ENCODE measurements at places on chromosomes 12 and 14.

DNA sequence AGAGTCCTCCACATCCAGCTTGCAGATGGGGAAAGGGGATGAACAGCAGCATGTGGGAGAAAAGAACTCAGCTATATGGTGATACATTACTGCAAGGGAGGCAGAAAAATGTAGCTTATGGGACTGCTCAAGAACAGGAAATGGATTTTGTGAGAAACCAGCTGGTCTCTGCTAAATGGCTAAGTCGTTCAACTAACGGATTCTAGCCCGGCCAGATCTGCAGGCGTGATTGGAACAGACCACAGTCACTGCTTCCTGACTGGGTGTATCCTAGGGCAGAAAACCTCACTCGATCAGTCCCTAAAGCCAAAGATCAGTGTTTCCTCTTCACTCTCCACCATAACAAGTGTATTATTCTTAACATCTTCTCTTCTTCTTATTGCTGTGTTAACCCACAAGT, 8.1 kb upstream of the PTGDR start:
- DNase-seq: no peak

- no peak for DNase-seq
These were observed 990.3 kb downstream of the AACS start for GRCh38 chr12:126055521-126055920.

- no peak for DNase-seq
These were observed 79.9 kb downstream of the DAD1 start for GRCh38 chr14:22509036-22509709.

GRCh38 chr14:89667983-89668382, 250.9 kb upstream of the FOXN3 start:
- no peak for DNase-seq

- DNase-seq: no peak
These were observed 161.1 kb downstream of the PPFIA2 start for GRCh38 chr12:81597928-81598604.

- DNase-seq: no peak
These were observed 1.7 kb upstream of the ABHD4 start for GRCh38 chr14:22596354-22596879.

- DNase-seq: no peak
These were observed 14.1 kb upstream of the GALNT9 start for GRCh38 chr12:132343294-132344004.

DNA sequence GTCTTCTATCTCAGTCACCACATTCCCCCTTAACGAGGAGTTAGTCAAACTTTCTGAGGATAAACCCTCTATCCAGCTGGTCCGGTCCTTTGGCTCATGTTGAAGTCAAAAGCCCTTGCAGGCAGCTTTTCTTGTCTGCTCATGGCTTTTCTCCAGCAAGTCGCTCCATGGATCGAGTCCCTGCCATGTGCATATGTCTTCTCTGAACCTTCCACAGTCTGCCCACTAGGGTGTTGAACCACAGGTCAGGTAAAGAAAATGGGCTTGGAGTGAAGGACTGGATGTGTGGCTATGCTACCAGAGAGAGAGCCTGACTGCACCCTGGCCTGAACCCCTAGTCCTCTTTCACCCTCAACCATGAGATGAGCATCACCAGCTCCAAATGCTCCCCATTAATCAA, 22.8 kb downstream of the C14orf132 start:
- DNase-seq: no peak

- DNase-seq: no peak
These were observed 779.7 kb upstream of the FLRT2 start for GRCh38 chr14:84750284-84750683.

DNA sequence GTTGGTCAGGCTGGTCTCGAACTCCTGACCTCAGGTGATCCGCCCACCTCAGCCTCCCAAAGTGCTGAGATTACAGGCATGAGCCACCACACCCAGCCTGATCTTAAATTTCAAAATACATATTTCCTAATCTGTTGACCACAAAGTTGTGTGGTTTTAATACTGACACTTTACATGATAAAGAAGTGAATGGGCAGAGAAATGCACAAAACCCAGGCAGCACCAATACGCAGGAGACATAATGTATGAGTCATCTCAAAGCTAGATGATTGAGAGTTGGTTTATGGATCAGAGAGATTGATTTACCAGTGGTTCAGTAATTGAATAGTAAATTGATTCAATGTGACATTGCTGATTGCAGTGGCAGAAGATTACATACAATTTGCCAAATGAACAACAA, 19.2 kb upstream of the PPP2R5E start:
- no peak for DNase-seq

DNA sequence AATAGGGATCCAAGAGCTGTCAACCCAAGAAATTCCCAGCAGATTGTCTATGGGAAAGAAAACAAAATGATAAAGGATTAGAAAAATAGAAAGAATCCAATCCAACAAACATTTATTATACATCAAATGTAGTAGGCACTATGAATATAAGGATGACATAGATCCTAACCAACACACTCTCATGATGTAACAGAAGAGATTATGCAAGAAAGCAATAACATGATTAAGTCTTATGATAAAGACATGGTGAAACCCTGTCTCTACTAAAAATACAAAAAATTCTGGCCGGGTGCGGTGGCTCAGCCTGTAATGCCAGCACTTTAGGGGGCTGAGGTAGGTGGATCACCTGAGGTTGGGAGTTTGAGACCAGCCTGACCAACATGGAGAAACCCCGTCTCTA, 2.7 kb downstream of the MED6 start:
- DNase-seq: no peak

GRCh38 chr14:102891556-102891955, 30.9 kb upstream of the AMN start:
- no peak for DNase-seq

DNA sequence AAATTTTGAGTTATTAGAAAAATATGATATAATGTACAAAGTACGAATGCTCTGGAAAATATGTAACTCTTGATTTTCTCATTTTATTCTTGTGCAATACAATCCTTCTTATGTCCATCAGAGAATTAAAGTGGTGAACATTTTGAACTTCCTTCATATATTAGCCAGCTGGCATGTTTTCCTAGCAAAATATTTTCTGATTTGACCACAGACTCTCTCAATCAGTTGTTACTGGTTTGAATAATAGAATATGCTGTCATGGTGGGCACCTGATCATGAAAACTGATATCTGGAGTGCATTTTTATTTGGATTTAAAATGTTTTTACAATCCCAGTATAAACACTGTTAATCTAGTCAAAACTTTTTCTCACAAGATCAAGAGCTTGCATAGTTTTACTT, 24.2 kb downstream of the PARPBP start:
- DNase-seq: no peak

DNA sequence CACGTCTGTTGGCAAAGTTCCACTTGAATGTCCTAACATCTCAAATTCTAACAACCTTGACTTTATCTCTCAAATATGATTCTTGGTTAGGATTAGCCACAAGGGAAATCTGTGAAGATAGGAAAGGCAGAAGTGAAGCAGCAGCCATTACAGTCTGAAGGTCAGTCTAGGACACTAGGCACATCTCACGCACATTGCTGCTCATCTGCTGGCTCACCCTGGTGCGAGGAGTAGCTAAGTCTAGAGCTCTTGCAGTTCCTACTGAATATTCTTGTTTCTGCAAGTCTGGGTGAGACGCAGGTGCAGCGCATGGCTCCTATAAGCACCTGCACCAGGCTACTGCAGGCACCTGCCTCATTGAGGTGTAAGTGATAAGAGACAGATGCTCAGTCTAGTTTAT, 6.4 kb upstream of the SLC25A3 start:
- DNase-seq: no peak

DNA sequence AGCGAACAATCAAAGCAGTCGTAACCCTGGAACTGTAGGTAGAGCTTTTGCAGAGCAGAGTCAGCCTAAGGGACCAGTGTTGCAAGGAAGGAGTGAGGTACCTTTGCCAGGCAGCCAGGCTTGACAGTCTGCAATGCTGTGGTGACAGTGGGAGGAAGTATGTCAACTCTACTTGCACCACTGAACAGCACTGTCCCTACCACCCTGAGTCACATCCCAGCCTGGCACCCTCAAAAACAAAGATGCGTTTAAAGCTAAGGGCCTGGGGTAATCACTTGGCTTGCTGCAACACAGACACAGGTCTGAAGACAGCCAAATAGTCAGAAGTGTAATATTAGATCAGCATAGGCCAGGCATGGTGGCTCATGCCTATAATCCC, 141.9 kb downstream of the DPF3 start:
- no peak for DNase-seq

DNA sequence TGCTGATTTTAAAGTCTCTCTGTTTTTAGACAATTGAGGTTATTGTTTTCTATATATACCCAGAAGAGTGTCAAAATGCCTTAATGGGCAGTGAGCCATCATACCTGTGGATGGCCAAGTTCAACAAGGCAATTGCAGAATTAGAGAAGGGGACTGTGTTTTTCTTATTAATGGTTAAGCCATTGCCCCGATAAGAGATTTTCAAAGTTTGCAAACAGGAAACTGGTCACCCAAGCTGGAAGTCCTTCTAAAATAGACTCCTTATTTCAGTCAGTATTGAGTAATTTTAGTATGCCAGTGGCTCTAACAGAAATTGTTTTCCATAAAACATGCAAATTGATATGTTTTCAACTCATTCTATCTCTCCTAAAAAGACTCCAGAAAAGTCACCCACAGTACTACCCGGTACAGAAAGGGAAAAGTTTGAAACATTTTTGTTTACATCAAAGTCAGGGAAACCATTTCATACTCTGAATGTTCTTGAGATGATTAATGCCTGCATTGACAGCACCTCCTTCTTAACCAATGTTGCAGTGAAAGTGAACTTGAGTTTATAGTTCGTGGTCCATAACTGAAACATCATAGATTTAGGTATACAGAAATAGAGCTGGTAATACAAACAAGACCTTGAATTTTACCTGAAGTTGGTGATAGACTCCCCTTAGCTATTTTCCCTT, 191.1 kb downstream of the TMX1 start:
- DNase-seq: no peak

DNA sequence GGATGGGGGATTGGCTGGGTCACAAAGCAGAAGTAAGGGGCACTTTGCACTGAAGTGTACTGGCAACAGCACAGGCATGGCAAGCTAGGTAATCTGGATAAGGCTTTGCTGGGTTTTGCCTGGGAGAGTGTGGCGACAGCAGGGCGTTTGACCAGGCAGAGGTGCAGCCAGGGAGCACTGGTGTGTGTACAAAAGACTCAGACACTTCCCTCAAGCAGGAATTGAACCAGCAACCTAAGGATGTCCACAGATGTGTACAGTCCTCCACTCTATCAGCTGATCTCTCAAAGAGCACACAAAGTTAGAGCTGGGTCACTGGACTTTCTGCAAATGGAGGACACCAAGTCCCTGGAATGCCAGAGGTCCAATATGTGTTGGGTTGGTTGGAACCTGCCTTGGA, 15.4 kb upstream of the RNASE4 start:
- no peak for DNase-seq

DNA sequence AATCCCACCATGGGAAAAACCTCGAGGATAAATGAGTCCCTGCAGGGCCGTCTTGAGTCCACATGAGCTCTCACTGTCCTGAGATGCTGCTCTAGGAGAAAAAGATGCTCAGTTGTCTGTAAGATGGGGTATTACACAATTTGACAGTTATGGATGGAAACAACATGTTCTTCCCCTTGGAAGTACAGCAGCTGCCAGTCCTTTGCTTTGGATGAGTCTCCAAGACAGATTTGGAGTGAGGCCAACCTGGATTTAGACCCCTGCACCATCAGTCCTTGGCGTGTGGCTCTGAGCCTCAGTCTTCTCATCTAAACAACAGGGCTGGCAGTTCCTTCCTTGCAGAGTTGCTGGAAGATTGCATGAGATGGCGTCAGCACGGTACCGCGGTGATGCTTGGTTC, 309.1 kb upstream of the FKBP4 start:
- DNase-seq: no peak

DNA sequence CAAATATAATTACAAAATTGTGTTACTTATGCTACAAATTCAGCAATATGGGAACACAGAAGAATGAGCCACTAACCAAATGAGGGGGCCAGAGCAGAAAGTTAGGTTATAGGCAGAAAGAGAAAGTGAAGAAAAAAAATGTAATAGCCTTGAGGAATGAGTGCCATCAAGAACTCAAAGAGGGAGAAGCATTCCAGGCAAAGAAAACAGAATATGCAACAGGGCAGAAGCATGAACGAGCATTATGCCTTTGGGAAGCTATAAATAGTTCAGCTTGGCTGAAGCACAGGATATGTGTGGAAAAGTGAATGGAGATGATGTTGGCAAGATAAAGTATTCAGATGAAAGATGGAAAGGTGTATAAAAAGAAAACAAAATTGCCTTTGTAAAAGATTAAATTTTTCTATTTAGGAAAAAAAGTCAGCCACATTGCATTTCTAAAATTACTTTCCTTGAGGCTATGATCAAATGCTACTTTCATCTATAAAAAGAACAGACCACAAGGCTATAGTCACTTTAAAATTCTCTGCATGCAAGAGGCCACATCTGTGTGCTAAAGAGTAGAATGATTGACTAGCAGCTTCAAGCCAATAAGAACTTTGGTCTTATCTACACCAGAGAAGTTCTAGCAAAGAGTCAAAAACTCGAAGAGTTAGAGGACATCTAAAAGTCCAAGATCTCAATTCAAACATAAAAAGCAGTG, 193.6 kb upstream of the GARIN6 start:
- no peak for DNase-seq

- no peak for DNase-seq
These were observed 50.1 kb upstream of the HIF1A start for GRCh38 chr14:61645247-61645646.

- no peak for DNase-seq
These were observed 21.1 kb downstream of the CEP170B start for GRCh38 chr14:104885973-104886689.

GRCh38 chr14:64688811-64689281, 15.4 kb upstream of the PLEKHG3 start:
- DNase-seq: no peak

DNA sequence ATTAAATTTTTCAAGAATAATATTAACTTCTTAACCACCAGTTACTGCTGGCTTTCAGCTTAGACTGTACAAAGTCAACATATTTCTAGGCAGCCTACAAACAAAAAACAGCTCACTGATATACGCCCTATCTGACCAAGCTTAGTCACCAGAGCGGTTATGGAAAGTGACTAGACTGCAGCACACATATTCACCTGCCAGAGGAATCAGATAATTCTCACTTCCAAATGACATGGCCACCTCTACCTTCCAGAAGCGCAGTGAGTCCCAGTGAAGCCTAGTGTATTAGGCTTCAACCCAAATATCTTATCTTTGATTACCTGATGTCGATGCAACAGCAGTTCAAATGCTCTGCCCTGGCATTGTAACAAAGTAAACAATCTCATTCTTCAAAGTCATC, 8.5 kb downstream of the STXBP6 start:
- DNase-seq: no peak

- peak; percentile 7 for DNase-seq
These were observed 198.7 kb upstream of the DCN start for GRCh38 chr12:91381309-91381804.

- no peak for DNase-seq
These were observed 663 bp upstream of the ULK1 start for GRCh38 chr12:131893605-131894312.

GRCh38 chr12:79590751-79591150, 100.0 kb downstream of the PAWR start:
- DNase-seq: no peak

- DNase-seq: no peak
These were observed 586.3 kb downstream of the LRFN5 start for GRCh38 chr14:42192738-42193653.
